ENCODE measurements at places on chromosomes 4 and X. TPM values are rescaled to one million over a fixed set of nuclear protein-coding genes. Genes with fewer than 3 reads are reported as not detected.

DNA sequence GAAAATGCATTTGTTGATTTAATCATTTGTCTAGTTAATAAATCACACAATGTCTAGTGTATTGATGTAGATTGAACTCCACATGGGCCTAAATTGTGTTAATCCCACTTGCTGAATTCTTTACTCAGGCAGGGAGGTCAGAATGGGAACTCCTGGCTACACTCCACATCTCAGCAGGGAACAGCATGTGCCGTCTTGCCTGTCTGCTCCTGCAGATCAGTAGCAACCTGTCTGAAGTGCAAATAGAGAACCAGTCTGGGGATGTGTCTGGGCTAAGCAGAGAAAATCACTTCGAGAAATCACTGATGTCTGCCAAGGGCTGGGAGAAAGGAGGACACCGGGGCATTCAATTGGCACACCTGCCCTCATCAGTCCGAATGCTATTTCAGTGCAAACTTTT is 16.5 kb upstream of the MXRA5 start:
- no peak overlapping the region for H3K4me3 ChIP-seq
- H3K27ac ChIP-seq = no peak overlapping the region
- no peaks in the 10 kb centered on the region for H3K36me3 ChIP-seq

Gene BMP3
- total RNA-seq = 9.4 TPM

DNA sequence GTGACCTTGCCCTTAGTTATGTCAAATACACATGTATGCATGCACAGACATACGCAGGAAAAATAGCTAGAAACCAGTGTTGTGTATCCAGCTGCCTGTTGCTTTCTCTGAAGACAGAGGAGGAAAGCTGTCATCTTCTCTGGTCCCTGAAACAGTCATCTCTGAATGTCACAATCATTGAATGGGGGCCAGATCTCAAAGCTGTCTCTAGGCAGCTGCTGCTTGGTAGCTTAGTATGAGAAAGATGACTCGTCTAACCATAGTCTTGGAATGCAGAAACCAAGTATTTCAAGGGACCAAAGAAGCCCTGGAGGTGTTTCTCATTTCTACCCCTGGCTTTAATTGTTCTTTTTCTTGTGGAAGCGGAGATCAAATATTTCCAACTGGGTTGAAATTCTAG is 4.0 kb downstream of the GRIA3 start:
- no peak overlapping the region for H3K27ac ChIP-seq
- no peaks in the 10 kb centered on the region for H3K27me3 ChIP-seq
- DNase-seq = no peak
- no peaks in the 10 kb centered on the region for H3K36me3 ChIP-seq

GRCh38 chr4:148159793-148160192 is 282.4 kb downstream of the NR3C2 start:
- H3K4me1 ChIP-seq = no peaks in the 10 kb centered on the region
- H3K27me3 ChIP-seq = no peaks in the 10 kb centered on the region
- DNase-seq = no peak
- no peak overlapping the region for H3K27ac ChIP-seq
- H3K4me3 ChIP-seq = no peak overlapping the region

Gene HSD17B10
- total RNA-seq = 71.3 TPM

DNA sequence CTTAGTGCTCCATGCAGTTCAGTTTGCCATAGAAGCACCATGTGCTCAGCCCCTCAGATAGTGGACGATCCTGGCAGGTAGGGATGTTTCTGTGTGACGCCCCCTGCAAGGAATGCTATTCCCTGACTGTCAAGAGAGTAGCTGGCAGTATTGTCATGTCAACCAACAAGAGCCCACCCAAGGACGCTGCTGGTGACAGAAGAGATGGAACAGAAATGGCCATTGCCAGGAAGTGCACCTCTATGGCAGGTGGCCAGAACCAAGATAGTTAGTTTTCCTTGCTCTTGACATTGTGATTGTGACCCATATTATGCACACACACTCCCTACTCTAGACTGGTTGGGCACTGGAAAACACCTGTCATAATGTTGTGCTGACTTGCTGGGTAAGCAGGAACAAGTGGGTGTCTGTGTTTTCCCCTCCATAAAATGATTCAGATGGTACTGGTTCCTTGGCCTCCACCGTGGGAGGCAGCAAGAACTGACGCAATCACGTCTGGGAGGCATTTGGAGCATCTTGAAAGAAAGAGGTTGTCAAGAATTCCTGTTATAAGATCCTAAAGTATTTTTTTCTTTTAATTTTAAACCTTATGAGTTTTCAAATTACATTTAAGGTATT is 507.9 kb downstream of the MID1IP1 start:
- no peak for DNase-seq
- H3K27me3 ChIP-seq = no peaks in the 10 kb centered on the region
- H3K27ac ChIP-seq = peak overlapping the region; percentile 3
- H3K4me3 ChIP-seq = no peak overlapping the region

DNA sequence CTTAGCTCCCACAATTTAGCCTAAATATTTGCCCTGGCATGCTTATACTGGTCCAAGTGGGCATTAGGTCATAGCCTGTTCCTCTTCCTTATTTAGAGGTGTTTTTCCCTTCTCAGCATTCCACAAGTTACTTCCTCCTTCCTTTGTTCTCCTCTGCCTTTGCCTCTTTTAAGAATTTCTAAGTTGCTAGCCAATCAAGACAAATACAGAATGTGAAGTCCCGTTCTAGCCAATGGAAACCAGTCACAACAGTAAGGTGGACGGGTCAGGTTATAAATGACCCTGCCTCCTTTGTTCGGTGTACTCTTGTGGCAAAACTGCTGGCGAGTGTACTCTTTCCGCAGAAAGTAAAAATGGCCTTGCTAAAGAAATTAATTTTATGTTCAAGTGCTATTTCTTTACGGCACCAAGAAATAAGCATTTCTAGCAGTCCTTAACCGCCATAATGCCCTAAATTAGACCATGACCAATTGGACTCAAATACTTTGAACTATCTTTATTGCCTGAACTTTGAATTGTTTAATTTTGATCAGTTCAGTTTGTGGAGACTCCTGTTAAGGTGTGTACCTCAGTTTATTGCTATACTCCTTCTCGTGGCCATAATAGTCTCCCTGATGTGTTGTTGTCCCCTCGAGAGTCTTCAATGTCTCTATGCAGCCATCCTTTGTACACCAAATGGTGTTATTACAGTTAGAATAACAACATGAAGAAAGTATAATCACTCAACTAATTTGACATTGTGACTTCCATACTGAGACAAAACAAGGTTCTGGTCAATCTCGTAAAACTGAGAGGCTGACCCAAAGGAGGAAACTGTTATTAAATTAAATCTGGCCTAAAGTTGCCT is 1.6 kb upstream of the HADH start:
- H3K4me1 ChIP-seq = peaks cover 24% of the 10 kb centered on the region
- no peaks in the 10 kb centered on the region for H3K36me3 ChIP-seq
- no peak overlapping the region for H3K4me3 ChIP-seq

Gene GUCY1A1
- total RNA-seq = 59.9 TPM

GRCh38 chr4:37392521-37393255 is 148.1 kb downstream of the NWD2 start:
- no peaks in the 10 kb centered on the region for H3K4me1 ChIP-seq
- DNase-seq = peak; percentile 57
- no peak overlapping the region for H3K27ac ChIP-seq
- H3K36me3 ChIP-seq = no peaks in the 10 kb centered on the region
- no peaks in the 10 kb centered on the region for H3K27me3 ChIP-seq

- no peaks in the 10 kb centered on the region for H3K27me3 ChIP-seq
- peak overlapping the region; percentile 42 for H3K27ac ChIP-seq
- DNase-seq = no peak
- no peak overlapping the region for H3K4me3 ChIP-seq
These were observed 70.1 kb upstream of the LSM6 start for GRCh38 chr4:146105464-146105863.

- no peaks in the 10 kb centered on the region for H3K27me3 ChIP-seq
- no peaks in the 10 kb centered on the region for H3K4me1 ChIP-seq
- H3K36me3 ChIP-seq = no peaks in the 10 kb centered on the region
- no peak overlapping the region for H3K27ac ChIP-seq
These were observed 71.7 kb downstream of the IRS4 start for GRCh38 chrX:108664701-108665100.

- H3K4me3 ChIP-seq = no peak overlapping the region
- H3K27ac ChIP-seq = no peak overlapping the region
- DNase-seq = no peak
These were observed 32.3 kb downstream of the HERC5 start for GRCh38 chr4:88489100-88489761.

GRCh38 chr4:15778289-15779241 is at the start of gene CD38:
TSS of gene CD38 (plus strand) at chr4:15778328. CDS start at chr4:15778415, 87 bp downstream.
- H3K36me3 ChIP-seq = no peaks in the 10 kb centered on the region
- H3K27me3 ChIP-seq = no peaks in the 10 kb centered on the region
- peaks cover 23% of the 10 kb centered on the region for H3K4me1 ChIP-seq
- H3K27ac ChIP-seq = peak within 1 kb of the TSS; percentile 39
- peak within 1 kb of the TSS; percentile 46 for H3K4me3 ChIP-seq

Gene CXCL9
- 0.89 TPM for total RNA-seq

- peak; percentile 40 for DNase-seq
- H3K27me3 ChIP-seq = no peaks in the 10 kb centered on the region
- H3K36me3 ChIP-seq = no peaks in the 10 kb centered on the region
These were observed 723 bp downstream of the WDFY3 start for GRCh38 chr4:84965553-84966381.

GRCh38 chr4:168549143-168549542 is 52.3 kb downstream of the PALLD start:
- DNase-seq = no peak
- H3K4me3 ChIP-seq = no peak overlapping the region
- H3K36me3 ChIP-seq = no peaks in the 10 kb centered on the region
- no peaks in the 10 kb centered on the region for H3K27me3 ChIP-seq
- H3K27ac ChIP-seq = no peak overlapping the region
- no peaks in the 10 kb centered on the region for H3K4me1 ChIP-seq

Gene SERPINA7
- total RNA-seq = not detected

DNA sequence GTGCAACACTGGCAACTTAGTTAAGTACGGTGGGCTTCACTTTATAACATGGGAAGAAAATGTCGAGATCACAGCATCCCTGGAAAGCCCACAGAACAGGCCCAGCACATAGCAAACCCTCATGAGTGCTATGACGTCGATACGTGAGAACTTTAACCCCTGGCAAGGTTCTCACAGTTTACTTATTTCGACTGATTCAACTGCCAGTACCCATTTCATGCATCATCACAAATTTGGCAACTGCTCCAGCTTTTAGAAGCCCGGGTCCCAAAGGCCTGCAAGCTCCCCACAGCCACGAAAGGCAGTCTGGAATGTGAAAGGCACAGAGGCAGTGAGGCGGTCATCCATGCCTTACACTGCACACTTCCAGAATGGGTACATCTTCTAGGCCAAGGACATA is 41.2 kb downstream of the RELL1 start:
- DNase-seq = no peak
- peaks cover 14% of the 10 kb centered on the region for H3K36me3 ChIP-seq
- peaks cover 20% of the 10 kb centered on the region for H3K4me1 ChIP-seq
- H3K4me3 ChIP-seq = no peak overlapping the region

- H3K4me1 ChIP-seq = no peaks in the 10 kb centered on the region
- H3K27ac ChIP-seq = no peak overlapping the region
- H3K36me3 ChIP-seq = no peaks in the 10 kb centered on the region
- no peak overlapping the region for H3K4me3 ChIP-seq
- H3K27me3 ChIP-seq = no peaks in the 10 kb centered on the region
- no peak for DNase-seq
These were observed 2709.8 kb downstream of the PCDH7 start for GRCh38 chr4:33429971-33430370.

GRCh38 chrX:116318672-116319071 is 117.7 kb upstream of the SLC6A14 start:
- no peak overlapping the region for H3K4me3 ChIP-seq
- H3K4me1 ChIP-seq = no peaks in the 10 kb centered on the region
- no peaks in the 10 kb centered on the region for H3K36me3 ChIP-seq
- no peak overlapping the region for H3K27ac ChIP-seq

DNA sequence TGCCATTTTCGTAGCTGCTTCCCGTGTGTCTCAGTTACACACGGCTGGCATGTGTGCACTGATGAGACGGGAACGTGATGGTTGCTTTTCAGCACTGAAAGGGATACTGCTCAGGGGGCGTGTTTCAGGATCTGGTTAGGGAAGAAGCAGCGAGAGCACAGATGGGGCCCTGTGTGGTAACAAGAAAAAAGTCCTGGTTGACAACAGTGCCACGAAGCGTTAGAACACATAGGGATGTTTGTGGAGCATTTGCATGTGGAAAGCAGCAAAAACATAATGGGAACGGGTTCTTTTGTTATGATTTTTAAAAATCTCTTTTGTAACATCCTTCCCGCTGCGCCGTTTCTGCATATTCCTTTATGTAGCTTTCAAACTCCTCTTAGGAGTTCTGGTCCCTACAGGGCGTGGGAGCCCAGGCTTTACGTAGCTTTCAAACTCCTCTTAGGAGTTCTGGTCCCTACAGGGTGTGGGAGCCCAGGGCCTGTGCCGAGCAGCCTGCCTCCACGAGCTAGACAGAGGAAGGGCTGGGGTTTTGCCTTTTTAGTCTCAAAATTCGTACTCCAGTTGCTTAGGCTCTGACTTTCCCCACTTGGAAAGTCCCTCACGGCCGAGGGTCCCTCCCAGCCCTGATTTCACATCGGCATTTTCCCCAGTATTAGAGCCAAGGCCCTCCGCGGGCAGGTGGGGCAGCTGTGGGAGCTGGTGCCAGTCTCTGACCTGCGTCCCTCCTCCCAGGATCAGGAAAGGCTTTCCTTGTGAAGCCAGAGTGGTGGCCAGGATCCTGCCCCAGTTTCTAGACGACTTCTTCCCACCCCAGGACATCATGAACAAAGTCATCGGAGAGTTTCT is 11.0 kb upstream of the MSANTD1 start:
- H3K4me3 ChIP-seq = no peak overlapping the region
- no peaks in the 10 kb centered on the region for H3K27me3 ChIP-seq
- H3K27ac ChIP-seq = no peak overlapping the region

Gene NALF2
- total RNA-seq = 0.06 TPM

DNA sequence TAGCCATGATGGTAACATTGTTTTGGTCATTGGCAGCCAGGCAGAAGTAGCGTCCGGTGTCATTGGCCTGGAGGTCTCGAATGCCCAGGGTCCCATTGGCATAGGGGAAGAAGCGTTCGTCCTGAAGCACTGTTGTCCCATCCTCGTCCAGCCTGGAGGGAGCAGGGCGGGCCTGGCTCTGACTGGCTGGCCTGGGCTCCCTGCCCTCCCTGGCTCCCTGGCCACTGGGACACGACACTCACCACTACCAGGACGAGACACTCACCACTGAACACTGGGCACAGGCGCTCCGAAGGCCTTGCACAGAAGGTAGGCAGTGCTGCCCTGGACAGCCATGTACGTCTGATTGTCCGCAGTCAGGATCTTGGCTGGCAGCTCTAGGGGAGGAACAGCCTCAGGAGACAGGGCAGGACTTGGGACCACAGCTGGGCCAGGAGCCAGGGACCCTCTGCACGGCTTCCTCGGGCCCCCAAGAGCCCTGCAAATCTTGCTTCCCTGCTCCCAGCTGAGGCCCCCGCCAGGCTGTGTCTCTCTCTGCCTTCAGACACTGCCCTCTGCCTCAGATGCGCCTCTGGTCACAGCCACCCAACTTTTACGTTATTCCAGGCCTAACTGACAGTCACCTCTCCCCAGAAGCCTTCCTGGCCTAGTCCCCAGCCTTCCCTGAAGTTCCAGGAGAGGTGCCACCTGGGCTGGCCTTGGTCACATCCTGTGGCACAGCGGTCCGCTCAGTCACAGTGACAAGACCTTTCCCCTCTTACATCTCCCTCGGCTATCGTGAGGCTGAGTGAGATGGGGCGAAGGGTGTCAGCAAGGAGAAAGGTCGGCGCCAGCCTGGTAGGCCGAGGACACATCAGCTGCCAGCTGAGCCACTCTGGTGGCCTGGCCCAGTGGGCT is 17.1 kb downstream of the L1CAM start:
- H3K27me3 ChIP-seq = no peaks in the 10 kb centered on the region
- H3K36me3 ChIP-seq = no peaks in the 10 kb centered on the region
- no peak for DNase-seq
- H3K4me3 ChIP-seq = no peak overlapping the region
- no peak overlapping the region for H3K27ac ChIP-seq
- H3K4me1 ChIP-seq = no peaks in the 10 kb centered on the region

Gene COL4A6
- total RNA-seq = 3.0 TPM
